Esophagus squamous epithelium (tissue), 5 donors: ENCODE measurements at places on chromosomes 6 and 20.

- DNase-seq = no peak
Observed at GRCh38 chr20:48458601-48459385, 369.0 kb downstream of the PREX1 start.

GRCh38 chr6:113351173-113351834 is 505.8 kb upstream of the MARCKS start:
- DNase-seq = no peak

DNA sequence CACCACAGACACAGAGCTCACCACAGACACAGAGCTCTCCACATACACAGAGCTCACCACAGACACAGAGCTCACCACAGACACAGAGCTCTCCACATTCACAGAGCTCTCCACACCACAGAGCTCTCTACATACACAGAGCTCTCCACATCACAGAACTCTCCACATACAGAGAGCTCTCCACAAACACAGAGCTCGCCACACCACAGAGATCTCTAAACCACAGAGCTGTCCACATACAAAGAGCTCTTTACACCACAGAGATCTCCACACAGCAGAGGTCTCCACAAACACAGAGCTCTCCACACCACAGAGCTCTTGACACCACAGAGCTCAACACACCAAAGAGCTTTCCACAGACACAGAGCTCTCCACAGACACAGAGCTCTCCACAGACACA is 55.8 kb downstream of the ERMARD start:
- DNase-seq = no peak

- no peak for DNase-seq
Observed at GRCh38 chr20:16761305-16761829, 13.2 kb downstream of the OTOR start.

GRCh38 chr6:116047173-116047933 is 13.3 kb downstream of the FRK start:
- no peak for DNase-seq

GRCh38 chr6:42147138-42147562 is 4.7 kb upstream of the C6orf132 start:
- no peak for DNase-seq

GRCh38 chr20:23970049-23970448 is 18.5 kb downstream of the GGTLC1 start:
- no peak for DNase-seq

DNA sequence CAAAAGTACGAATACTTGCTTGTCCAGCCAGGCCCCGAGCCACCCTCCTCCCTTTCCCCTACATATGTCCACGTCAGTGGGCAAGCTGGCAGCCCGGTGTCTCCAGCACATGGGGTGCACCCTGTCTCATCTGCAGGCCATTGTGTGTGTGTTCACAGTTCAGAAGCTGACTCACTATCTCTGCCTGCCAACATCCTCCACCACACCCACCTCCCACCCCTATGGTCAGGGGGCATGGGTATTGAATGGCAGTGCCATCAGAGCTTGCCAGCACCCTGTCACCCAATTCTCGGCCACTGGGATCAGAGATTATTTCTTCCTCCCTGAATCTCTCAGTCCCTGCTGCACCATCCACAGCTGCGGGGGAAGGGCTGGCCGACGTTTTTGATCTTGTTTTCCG is 195.7 kb downstream of the FARS2 start:
- no peak for DNase-seq

DNA sequence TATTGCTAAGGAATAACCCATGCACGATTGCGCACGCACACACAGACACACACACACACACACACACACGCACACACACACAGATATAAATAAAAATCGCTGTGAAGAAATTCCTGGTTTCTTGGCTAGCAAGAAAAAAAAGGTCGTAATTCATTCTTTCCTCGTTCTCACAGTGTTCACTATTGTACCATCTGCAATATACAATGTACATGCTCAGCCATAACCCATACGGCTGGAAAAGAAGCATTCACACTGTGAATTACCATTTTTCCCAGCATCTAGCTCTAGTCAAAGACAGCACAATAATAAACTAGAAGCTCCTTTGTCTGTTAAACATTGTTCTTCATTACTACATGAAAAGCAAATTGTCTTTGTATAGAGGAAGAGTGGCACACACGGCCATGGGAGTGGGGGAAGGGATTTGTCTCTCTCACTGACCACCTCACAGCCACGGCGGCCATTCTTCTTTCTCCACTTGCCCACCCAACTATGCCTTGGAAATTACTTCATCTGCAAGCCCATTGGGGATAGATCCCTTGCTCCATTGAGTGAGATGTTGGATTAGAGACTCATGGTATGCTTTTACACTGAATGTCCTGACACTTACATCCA is 115.3 kb upstream of the ID4 start:
- no peak for DNase-seq

GRCh38 chr6:97205966-97206365 is 77.0 kb downstream of the MMS22L start:
- DNase-seq = no peak

- DNase-seq = no peak
Observed at GRCh38 chr6:165664559-165665383, 1.7 kb upstream of the PDE10A start.

DNA sequence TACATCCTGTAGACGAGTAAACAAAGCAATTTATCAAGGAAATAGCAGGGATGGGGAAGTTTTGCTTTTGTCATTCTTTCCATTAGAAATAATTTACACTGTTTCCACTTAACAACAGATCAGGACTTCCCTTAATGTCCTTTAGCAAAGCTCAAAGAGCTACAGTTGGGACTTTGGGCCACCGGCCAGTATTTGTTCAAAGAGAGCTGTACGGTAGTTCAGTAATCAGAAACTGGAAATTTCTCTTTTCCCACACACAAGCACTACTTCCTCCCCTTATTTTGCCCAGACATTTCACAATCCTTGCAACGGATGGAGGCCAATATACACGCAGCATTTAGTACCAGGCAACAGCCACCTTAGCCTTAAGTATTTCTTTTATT is 12.1 kb upstream of the HINT3 start:
- DNase-seq = no peak
